ENCODE measurements at places on chromosomes 6 and 20. TPM values are rescaled to one million over a fixed set of nuclear protein-coding genes. Genes with fewer than 3 reads are reported as not detected.

GRCh38 chr20:26218301-26218700, 521.6 kb upstream of the ZNF337 start:
- H3K27me3 ChIP-seq = no peaks in the 10 kb centered on the region
- H3K4me1 ChIP-seq = no peaks in the 10 kb centered on the region
- no peak overlapping the region for H3K27ac ChIP-seq

DNA sequence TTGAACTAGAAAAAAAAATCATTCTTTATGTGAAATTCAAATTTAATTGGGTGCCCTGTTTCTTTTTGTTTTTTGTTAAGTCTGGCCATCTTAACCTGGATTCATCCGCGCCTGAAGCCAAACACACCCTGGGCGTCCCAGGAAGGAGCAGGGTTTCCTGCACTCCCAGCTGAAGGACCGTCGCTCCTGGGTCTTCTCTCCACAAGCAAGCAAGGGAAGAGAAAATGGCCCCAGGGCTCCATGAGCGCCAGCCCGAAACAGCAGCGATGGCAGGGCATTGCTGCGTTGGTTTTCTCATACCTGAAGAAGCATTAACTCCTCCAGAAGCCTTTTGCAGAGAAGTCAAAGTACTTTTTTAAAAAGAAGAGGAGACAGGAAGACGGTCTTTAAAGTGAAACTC, 105.4 kb upstream of the AFDN start:
- no peak overlapping the region for H3K27ac ChIP-seq
- H3K4me3 ChIP-seq = no peak overlapping the region
- H3K36me3 ChIP-seq = no peaks in the 10 kb centered on the region
- H3K27me3 ChIP-seq = no peaks in the 10 kb centered on the region
- DNase-seq = no peak

EYS gene
- total RNA-seq = not detected

SLC44A4 gene
- 1.6 TPM for total RNA-seq

ALDH8A1 gene
- total RNA-seq = 0.13 TPM

ARMH2 gene
- not detected for total RNA-seq
